ENCODE measurements at places on chromosomes 16 and 17. TPM values are rescaled to one million over a fixed set of nuclear protein-coding genes. Genes with fewer than 3 reads are reported as not detected.

The SCGB1C2 gene
- total RNA-seq: not detected

GRCh38 chr16:58152246-58152868, 23.2 kb upstream of the CFAP20 start:
- DNase-seq: no peak

- peak; percentile 46 for DNase-seq
Observed at GRCh38 chr16:23060458-23061320, 88.6 kb downstream of the USP31 start.

DNA sequence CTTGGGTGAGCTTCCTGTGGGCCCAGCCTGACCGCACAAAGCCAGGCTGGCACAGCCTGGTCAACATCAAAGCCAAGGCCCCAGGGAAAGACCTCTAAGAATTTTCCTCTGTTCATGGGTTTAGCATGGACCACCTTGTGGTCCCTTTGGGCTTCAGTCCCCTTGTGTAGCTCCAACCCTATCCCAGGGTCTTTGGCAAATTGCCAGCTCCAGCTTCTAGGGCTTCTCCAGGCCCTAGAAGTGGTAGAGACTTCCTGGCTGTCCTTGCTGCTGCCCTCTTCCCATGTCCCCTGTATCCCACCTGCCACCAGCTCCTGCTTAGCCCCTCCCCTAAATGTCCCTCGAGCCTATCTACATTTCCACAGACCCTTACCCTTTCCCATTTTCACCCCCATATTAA, 9.7 kb upstream of the ITGA3 start:
- DNase-seq: no peak

The HOXB8 gene
- not detected for total RNA-seq

The RPL19 gene
- total RNA-seq: 2,810 TPM

- no peak for DNase-seq
Observed at GRCh38 chr17:32331243-32332040, 10.5 kb downstream of the C17orf75 start.

DNA sequence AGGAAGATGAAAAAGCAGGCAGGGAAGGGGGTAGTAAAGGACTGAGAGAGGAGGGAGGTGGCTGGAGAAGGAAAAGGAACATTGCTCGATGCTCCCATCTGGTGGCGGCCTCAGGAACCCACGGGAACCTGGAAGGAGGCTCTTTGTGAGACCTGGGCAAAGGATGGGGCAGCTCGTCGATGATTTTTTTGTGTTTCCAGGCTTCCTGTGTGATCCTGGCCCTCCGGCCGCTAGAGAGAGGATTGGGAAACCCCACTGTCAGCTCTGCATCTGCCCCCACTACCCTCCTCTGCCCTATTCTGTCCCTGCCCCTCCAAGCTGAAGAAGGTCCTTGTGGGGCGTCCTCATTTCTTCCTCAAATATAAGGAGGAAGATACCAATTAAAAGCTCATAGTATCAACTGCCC, 6.6 kb downstream of the WFIKKN2 start:
- DNase-seq: peak; percentile 34

DNA sequence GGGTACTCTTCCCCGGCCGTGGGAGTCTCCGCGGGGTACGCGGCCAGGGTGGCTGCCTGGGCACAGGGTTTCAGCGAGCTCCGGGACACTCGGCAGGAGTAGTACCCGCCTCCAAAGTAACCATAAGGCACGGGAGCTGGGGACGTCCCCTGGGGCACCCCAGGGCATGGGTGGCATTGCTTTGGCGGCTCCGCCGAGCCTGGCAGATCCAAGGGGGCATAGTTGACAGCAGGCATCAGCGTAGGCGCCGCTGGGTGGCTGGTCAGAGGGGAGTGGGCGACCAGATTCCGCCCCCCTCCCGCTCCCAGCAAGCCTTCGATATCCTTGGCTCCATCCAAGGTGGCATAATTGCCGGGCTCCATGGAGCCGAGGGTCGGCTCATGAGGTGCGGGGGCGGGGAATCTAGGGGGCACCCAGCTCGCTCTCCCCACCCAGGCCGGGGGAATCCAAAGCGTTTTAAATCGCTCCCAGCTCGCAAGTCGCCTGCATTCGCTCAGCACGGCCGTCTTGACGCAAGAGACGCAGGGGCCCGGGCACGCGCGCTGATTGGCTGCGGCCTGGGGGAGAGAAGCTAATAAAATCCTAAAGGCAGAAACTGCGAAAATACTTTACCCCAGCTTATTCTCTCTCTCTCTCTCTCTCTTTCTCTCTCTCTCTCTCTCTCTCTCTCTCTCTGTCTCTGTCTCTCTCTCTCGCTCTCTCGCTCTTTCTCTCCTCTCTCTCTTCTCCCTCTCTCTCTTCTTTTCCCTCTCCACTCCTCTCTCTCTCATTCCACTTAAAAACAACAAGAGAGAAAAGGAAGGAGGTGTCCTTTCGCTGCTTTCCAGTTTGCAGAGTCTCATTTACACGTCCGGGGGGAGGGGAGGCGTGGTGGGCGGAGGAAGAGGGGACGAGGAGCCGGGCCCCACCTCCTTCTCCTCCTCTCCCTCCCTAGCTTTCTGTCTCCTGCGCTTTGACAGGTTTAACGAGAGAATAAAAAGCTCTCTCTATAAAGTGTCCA, at the start of gene HOXB13:
TSS of gene HOXB13 (minus strand) at position 519 of the 1,000 bp plus-strand sequence. CDS start at position 362, 157 bp downstream.
- DNase-seq: peak; percentile 36

The TBC1D26 gene
- total RNA-seq: not detected

DNA sequence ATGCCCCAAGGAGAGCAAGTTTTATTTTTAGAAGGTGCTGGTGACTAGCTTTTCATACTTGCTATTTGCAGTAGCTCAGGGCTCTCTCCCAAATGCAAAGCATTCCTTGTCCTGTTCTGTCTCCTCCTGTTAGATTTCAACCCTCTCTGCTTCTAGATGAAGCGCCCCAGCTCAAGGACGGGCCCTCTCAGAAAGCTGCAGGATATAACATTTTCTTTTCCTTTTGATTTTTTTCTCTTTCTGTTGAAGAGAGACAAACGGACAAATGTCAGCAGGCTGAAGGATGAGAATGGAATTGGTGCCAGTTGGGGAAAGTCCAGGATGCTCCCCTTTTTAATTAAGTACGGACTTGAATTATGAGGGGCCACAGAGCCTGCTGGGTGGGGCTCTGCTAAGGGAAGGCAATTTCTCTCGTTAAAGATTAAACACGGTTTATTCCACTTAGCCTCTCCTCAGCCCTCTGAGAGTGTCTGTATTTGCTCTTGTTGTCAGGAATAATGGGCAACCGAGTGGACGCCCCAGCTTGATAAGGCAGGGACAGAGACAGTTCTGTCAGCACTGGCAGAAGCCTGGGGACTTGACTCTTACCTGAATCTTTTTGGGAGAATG, 6.2 kb upstream of the ETV4 start:
- DNase-seq: no peak

The SEPTIN12 gene
- total RNA-seq: not detected

DNA sequence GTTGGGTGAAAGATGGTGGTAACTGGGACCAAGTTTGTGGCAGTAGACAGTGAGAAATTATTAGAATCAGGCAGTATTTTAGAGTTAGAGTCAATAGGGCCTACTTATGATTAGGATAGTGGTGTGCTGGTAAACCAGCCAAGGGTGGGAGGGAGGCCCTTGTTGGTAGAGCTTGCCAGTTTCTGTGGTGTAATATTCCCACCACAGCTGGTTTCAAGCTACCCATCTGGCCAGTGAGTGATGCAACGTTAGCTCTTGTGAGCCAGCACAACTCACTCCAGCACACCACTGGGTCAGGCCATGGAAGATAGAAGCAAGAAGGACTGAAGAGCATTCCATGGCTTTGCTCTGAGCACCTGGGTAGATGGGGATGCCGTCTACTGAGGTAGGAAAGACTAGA, 34.9 kb downstream of the GNAO1 start:
- DNase-seq: no peak

DNA sequence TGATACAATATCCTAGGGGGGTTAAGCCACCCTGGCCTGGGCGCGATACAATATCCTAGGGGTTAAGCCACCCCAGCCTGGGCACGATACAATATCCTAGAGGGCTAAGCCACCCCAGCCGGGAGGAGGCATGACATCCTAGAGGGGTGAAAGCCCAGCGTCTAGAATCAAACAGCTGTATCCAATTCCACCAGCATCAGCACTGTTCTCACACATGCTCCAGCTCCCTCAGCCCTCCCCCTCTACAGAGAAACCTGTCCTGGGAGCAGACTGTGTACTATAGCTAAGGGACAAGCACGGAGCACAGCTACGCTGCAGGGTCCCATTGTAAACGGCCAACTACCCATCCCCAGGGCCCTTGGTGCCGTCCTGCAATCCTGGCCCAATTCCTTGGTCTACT, 6.2 kb downstream of the GINS2 start:
- DNase-seq: no peak

The TBC1D3E gene
- total RNA-seq: not detected

DNA sequence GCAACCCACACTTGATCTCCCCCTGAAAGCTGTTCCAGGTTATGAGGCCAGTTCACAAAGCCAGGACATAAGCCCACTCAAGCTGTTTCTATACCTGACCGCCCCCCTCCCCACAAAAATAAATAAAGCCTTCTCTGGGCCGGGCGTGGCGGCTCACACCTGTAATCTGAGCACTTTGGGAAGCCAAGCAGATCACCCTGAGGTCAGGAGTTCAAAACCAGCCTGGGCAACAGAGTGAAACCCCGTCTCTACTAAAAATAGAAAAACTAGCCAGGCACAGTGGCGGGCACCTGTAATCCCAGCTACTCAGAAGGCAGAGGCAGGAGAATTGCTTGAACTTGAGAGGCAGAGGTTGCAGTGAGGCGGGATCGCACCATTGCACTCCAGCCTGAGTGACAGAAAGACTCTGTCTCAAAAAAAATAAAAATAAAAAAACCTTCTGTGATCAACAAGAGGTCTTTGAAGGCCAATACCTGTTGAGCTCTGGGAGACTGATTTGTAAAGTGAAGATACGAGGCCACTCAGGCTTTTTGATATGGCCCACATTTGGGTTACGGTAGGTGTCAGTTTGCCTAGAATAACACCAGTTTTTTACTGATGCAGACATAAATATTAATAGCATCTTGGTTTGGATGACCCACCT, 2.2 kb downstream of the KDM8 start:
- no peak for DNase-seq

The HNF1B gene
- 0.16 TPM for total RNA-seq

GRCh38 chr16:82059983-82060421, 24.9 kb downstream of the HSD17B2 start:
- no peak for DNase-seq

The ST6GALNAC2 gene
- total RNA-seq: not detected

Measured in activated T-cell treated with anti-CD3 and anti-CD28 coated beads, Interleukin-2, amount 50 U/mL, for 4 hours (primary cell).